CD8-positive, alpha-beta memory T cell (primary cell): ENCODE measurements at places on chromosomes 5 and 9.

- no peak for DNase-seq
These were observed 130.9 kb downstream of the DOCK2 start for GRCh38 chr5:169767938-169768337.

GRCh38 chr5:149823375-149823774, 93.3 kb downstream of the PPARGC1B start:
- DNase-seq: no peak

DNA sequence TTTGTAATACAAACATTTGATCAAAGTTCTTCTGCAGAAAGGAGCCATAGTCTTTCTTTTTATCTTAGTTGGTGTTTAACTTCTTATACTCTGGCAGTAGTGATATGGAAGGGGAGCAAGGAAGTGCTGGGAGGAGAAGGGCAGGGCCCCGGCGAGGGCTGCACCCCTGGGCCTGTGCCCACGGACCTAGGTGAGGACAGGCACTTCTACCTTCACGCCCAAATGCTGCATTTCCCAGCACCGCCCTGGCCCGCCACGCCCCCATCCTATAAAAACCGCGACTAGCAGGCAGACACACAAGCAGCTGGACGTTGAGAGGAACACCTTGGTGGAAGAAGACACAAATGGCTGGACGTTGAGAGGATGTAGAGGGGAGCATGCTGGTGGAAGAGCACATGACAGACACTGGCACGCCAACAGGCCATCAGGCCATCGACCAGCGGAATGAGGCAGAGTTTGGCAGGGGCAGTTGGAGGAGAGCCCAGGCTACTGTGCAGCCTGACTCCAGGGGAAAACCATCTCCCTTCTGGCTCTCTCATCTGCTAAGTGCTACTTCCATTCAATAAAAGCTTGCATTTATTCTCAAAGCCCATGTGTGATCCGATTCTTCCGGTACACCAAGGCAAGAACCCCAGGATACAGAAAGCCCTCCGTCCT, 81.5 kb upstream of the C9orf72 start:
- no peak for DNase-seq

- no peak for DNase-seq
These were observed 121.3 kb downstream of the DAB2IP start for GRCh38 chr9:121772600-121773285.

GRCh38 chr5:177545487-177546257, 8.7 kb downstream of the FAM193B start:
- DNase-seq: no peak

DNA sequence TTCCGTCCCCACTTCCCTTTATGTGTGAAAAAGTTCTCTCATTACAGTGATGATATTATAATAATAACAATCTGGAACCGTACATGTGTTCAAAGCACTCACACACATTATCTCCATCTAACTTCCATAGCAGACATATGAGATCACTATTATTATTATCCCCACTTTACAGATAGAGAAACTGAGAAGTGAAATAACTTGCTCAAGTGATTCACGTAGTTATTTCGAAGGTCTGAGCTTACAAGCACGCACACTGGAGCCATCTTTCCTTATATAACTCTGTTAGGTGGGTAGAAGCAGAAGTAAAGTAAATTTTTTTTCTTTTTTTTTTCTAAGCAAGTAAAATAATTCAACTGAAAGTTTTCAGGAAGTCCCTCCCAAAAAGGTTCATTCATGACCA, 62.9 kb upstream of the PTGER4 start:
- no peak for DNase-seq

GRCh38 chr5:111856876-111857466, 100.0 kb upstream of the NREP start:
- DNase-seq: no peak

DNA sequence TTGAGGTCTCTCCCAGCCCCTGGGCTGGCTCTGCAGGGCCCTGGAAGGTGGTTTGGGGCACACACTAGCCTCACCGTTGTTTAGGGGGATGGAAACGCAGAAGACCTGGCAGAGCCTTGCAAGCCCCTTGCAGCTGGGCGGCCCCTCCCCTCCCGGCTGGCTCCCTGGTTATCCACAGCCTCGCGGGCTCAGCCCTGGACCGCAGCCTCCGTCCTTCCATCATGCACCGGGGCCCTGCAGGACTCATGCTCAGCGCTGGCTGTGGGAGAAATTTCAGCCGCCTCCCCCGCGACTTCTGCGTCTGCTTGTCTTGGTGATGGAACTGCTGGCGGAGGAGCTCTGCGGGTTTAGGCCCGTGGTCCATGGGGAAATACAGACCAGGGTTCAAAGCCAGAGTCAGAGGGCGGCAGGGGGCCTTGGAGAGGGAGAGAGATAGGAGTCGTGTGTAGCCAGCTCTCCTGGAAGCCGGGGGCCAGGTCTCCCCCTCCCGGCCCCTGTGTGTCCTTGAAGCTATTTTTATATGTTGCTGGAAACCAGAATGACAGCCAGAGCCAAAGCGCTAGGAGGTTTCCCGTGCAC, 75.8 kb upstream of the IER5L start:
- DNase-seq: no peak

GRCh38 chr9:123933440-123934212, 3.7 kb upstream of the DENND1A start:
- no peak for DNase-seq

- no peak for DNase-seq
These were observed 28.2 kb downstream of the CATSPER3 start for GRCh38 chr5:134995850-134996402.

DNA sequence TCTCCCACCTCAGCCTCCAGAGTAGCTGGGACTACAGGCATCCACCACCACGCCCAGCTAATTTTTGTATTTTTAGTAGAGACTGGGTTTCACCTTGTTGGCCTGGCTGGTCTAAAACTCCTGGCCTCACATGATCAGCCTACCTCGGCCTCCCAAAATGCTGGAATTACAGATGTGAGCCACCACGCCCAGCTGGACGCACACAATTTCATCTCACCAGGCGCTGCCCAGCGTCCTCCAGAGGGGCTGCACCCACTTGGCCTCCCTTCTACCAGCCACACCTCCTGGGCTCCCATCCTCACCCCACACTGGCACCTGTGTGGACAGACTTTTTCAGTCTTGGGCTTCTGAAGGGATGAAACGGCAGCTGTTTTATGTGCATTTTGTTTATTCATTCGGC, 3.8 kb upstream of the EXOC3 start:
- no peak for DNase-seq

DNA sequence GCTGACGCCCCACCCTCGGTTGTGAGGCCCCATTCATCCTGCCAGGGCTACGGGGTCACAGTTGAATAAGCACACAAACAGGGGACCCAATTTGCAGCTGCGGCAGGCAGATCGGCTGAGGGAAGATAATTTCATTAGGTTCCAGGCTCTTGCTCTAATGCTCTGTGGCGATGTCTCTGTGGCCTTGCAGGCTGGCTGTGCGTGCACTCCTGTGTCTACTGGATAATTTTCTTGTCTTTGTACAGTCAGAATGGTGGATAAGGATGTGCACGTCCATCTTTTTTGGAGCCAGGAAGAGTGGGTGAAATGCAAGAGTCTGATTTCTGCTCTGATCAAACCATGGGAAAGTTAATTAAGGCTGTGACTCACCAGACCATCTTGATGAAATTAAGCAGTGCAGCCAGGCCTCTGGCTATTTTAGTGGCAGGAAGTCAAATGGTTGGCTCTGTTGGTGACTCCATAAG, 39.2 kb downstream of the NSG2 start:
- DNase-seq: no peak
